ENCODE measurements at places on chromosomes 1 and 21.
A peak's percentile ranks its signal among the peaks of the same experiment; 100 is the strongest.

- no peak for DNase-seq
These were observed 67.7 kb downstream of the COL18A1 start for GRCh38 chr21:45472445-45473365.

DNA sequence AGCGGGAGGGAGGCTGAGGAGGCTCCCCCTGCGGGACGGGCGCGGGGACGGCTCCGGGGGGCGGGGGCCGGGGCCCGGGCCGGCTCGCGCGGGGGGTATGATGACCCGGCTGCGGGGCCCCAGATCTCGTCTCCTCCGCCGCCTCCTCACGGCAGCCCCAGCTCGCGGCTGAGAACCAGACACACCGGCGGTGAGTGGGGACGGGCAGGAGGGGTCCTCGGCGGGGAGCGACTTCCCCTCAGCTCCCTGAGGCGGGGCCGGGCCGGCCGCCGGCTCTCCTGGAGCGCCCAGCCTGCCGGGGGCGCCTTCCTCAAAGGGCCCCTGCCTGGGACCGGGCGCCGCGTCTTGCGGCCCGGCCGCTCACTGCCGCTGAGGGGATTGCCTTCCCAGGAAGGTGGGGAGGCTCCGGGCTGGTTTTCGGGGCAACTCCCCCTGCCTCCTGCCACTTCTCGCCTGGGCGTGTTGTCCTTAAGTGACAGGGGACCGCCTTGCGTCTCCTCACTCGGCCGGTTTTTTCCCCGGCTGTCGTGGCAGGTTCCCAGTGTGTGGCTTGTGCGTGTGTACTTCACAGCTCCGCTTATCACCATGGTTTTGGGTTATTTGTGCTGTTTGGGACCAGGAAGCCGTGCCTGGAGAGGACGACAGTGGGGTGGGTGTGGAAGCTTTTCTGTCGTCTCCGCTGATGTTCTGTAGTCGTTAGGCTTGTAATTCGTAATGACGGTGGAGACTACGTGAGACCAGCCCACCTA is 800 bp downstream of the HIPK1 start:
- DNase-seq, result peak; percentile 70

DNA sequence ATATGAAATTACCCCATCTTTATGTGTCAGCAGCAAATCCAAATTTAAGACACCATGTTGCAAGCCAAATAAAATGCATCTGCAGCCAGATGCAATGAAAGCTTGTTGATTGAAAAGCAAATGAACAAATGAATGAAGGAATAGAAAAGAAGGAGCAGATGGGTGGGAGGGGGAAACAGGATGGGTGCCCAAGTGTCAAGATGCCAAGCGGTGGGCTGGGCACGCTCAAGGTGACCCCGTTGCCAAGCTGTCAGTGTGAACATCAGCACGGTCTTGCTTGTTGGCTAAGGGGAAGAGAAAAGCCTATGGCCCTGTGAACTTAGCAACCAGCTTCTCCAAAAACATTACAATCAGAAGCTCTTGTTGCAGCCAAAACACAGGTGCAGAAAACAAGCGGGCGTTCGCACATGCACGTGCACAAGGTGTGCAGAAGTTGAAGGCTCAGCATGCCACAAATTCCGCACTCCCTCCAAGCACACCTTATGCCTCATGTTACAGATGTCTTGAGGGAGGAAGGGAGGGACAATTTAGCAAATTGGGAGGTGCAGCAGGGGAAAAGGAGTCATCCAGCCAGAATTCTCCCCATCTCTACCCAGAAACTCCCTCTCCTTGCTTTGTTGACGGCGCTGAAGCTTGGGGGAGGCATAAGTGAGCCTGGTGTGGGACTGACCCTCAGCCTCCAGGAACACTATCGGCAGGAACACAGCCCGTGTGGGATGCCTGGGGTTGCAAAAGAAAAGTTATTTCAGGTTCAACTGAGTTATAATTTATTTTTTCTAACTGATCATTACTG is 62.4 kb downstream of the HIVEP3 start:
- DNase-seq, result no peak

DNA sequence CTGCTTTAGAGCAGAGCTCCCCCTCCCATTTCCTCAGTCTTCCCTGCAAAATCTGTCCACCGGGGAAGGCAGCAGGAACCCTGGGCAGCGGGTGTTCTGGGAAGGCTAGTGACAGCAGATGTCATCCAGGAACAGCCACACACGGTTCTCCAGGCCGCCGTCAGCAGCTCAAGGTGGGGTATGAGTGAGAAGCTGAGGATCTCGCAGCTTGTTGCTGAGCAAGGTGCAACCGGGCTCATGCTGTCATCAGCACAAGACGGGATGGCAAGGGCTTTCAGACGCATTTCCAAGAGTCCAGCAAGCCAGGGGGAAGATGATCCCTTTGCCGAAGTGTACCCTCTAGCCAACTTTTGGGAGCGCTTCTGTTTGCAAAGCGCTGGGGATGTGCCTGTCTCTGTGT is 23.0 kb upstream of the SPSB1 start:
- no peak for DNase-seq

- DNase-seq, result no peak
These were observed 356.4 kb upstream of the PLXNA2 start for GRCh38 chr1:208600456-208601190.

- no peak for DNase-seq
These were observed 5.3 kb upstream of the DPH5 start for GRCh38 chr1:101030881-101031280.

- no peak for DNase-seq
These were observed 28.3 kb downstream of the POU2F1 start for GRCh38 chr1:167248707-167249642.

DNA sequence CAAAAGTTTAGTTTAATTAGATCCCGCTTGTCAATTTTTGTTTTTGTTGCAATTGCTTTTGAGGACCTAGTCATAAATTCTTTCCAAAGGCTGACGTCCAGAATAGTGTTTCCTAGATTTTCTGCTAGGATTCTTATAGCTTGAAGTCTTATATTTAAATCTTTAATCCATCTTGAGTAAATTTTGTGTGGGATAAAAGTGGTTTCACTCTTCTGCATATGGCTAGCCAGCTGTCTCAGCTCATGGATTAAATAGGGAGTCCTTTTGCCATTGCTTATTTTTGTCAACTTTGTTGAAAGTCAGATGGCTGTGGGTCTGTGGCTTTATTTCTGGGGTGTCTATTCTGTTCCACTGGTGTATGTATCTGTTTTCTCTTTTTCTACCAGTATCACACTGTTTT is 801.3 kb upstream of the ADGRL4 start:
- DNase-seq, result no peak

DNA sequence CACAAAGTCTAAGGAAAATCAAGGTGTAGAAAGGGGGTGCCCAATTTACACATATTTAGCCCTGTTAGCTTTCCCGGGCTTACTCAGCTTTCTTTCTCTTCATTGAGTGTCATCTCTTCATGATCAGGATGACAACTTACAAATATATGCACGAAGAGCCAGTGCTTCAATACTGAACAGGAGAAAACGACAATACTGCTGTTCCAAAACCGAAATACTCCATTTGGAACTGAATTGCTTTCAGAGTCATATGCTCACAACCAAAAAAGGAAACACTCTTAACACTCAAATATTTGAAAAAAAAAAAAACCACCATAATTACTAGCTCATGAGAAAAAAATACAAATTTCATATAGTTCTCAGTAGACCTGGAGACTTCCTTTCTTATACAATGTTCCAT is 272.1 kb upstream of the DUSP10 start:
- DNase-seq, result no peak

DNA sequence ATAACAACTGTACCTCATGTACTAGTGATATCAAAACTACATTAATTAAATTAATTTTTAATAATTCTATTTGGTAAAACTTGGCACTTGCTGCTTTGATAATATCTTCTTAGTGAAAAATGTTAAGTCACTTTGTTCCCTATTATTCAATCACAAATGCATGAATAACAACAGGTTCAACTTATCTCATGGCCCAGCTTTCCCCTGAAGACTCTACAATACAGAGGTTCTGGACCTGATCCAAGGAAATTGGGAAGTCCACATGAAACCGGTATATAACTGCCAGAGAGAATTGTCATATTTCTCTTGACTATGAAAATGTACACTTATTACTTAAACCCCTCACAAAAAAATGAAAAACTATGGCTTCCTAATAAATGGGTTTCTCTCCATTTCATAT is 33.9 kb upstream of the PTPRC start:
- DNase-seq, result no peak

DNA sequence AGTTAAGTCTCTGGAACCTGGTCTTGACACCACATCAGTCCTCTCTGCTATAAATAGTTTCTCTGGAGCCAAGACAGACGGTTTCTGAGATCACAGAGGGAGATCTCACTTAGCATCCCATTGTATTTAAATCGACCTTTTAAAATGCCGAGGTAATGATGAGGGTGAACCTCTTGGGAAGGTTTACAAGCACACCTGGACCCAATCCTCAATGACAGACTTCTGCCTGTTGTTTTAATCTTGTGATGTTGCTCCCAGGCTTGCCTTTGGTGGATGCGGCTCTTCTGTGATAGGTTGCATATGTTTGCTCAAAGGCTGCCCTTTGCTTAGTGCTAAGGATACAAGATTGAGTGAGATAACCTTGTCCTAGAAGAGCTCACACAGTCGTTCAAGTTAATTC is 104.6 kb upstream of the L1TD1 start:
- no peak for DNase-seq

GRCh38 chr1:15113146-15113545 is 40.4 kb upstream of the TMEM51 start:
- no peak for DNase-seq

GRCh38 chr1:43731867-43732531 is 24.7 kb downstream of the ST3GAL3 start:
- DNase-seq, result peak; percentile 45

- no peak for DNase-seq
These were observed 120.7 kb downstream of the TM2D1 start for GRCh38 chr1:61604261-61604660.

GRCh38 chr21:18620436-18620835 is 216.9 kb upstream of the TMPRSS15 start:
- no peak for DNase-seq

GRCh38 chr1:5943343-5944124 is 48.7 kb downstream of the NPHP4 start:
- no peak for DNase-seq

DNA sequence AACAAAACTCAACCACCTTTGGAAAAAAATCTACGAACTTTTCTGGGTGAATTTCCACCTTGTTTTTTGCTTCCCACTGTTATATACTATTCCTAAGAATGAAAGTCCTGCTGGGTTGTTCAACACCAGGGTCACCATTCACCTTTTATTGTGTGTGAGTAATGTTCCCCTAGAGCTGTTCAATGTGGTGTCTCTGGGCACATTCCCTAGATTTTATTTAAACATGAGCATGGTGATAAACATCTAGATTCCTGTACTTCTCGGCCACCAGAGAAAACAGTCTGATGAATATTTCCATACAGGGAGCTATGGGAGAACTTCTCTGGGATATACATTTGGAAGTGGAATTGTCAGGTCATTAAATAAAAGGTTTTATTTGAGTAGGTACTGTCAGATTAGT is 13.0 kb downstream of the FMN2 start:
- DNase-seq, result no peak

DNA sequence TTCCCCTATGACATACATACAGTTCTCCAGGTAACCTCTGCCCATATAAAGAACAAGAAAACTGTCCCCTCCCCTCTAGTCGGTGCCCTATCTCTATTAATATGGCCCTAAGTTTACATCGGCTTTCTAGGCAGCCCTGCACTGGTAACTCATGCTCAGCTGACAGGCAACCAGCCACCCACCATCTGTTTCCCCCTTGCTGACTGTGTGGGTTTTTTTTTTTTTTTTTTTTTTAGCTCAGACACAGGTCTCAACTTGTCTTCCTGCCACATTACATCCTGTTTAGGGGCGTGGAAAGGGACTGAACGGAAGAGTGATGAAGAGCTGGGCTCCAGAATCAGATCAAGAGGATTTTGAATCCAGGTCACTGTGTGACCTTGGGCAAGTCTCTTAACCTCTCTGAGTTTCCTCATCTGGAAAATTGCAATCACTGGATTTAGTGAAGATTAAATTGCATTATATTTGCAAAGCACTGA is 14.0 kb downstream of the LAPTM5 start:
- peak; percentile 56 for DNase-seq

DNA sequence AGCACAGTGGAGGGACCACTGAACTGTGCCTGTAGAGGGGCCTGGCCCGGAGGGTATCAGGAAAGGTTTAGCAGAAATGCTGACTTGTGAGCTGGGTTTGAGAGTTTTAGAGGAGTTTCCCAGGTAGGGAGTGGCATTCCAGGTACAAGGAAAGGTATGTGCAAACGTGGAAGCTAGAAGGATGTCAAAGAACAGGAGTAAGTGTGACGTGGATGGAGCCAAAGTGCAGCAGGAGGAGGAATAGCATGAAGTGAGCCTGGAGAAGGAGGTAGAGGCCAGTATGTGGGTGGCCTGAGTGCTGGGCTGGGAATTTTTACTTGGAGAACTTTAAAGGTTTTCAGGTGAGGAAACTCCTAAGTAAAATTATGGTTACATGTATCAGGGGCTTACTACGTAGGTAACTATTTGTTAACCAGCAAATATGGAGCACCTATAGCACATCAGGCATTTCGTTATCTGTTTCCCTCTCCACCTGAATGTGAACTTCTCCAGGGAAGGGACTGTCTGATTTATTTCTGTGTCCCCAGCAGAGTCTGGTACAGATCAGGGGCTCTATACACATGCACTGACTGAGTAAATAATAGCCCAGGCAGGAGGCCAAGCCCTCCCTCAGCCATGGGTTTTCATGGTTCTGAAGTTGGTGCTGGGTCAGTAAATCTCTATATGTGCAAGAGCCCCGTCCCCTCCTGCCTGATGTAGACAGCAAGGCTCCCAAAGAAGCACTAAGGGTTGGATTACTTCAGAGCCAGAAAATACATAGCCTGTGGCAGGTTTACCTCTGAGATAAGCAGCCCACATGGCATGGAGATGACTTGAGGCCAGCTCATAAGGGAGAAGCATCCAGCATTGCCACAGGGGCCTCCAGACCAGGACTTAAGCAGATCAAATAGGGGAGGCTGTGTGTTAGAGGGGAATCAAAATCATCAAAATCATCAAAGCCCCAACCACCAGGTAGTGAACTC is 43.4 kb downstream of the CDCP2 start:
- DNase-seq, result no peak

GRCh38 chr1:204617256-204618147 is 68.0 kb downstream of the LRRN2 start:
- DNase-seq, result no peak

DNA sequence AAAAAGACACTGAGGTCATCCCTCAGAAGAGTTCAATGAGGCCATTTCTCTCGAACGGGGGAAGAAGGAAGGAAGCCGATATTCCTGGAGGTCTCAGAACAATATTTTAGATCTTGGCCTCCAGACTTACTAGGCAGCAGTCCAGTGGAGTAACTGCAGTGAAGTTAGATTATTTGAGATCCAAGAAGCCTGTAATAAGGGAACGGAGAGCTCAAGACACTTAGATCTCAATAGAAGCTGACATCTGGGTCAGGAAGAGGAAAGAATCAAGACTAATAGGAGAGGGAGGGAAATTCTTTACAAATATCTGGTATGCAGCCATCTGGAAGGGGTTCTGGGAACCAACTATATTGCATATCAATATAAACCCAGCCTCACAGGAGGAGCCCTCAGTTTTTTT is 13.6 kb upstream of the ENAH start:
- DNase-seq, result no peak

- no peak for DNase-seq
These were observed 4.4 kb downstream of the LBR start for GRCh38 chr1:225423518-225423855.

- DNase-seq, result peak; percentile 86
These were observed 35.4 kb downstream of the RSPH1 start for GRCh38 chr21:42460391-42461184.

GRCh38 chr1:201226859-201227488 is 36.4 kb downstream of the IGFN1 start:
- DNase-seq, result no peak

GRCh38 chr1:59751801-59752200 is 62.9 kb upstream of the HOOK1 start:
- no peak for DNase-seq

GRCh38 chr1:26411624-26412074 is 1.0 kb downstream of the LIN28A start:
- DNase-seq, result no peak
